Stimulated activated CD4-positive, alpha-beta T cell treated with anti-CD3 and anti-CD28 coated beads, Interleukin-1b, Interleukin-23, amount 100 ng/mL, for 1 hour (primary cell): ENCODE measurements at places on chromosomes 5 and 9.

- no peak for DNase-seq
These were observed 105.0 kb upstream of the FAM120A start for GRCh38 chr9:93346231-93347112.

- no peak for DNase-seq
These were observed 1016.4 kb upstream of the DMAC1 start for GRCh38 chr9:8815931-8816330.

DNA sequence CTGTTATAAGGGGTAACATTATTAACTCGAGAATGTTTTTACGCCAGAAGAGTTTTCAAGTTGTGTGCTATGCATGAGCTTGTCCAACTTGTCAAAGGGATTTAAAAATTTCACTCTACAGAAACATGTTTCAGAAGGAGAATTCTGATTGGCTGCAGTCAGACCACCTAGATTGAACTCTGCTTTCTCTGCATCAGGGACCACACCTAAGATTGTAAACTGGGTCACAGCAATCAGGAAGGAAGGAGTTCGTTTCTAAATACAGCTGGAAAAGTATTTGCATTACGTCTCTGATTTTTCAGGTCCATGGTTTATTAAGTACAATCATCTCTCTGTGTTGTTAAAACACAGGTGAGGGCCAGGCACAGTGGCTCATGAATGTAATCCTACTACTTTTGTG is 5.8 kb downstream of the GLRX start:
- no peak for DNase-seq

GRCh38 chr5:110346893-110347358 is 379.5 kb downstream of the TMEM232 start:
- no peak for DNase-seq
